ENCODE measurements at places on chromosomes 5 and 9. TPM values are rescaled to one million over a fixed set of nuclear protein-coding genes. Genes with fewer than 3 reads are reported as not detected.

The MRPS30 gene
- 71.7 TPM for total RNA-seq

GRCh38 chr9:4228606-4229005 is 71.3 kb downstream of the GLIS3 start:
- no peak for DNase-seq

- DNase-seq = no peak
These were observed 47.9 kb upstream of the ZBTB43 start for GRCh38 chr9:126756876-126757415.

GRCh38 chr5:63401436-63402046 is 560.7 kb downstream of the HTR1A start:
- peak; percentile 53 for DNase-seq

GRCh38 chr5:123868267-123868666 is 356.3 kb downstream of the CSNK1G3 start:
- no peak for DNase-seq

GRCh38 chr9:138044485-138045383 is 167.2 kb downstream of the CACNA1B start:
- no peak for DNase-seq

GRCh38 chr5:158484150-158484549 is 615.6 kb downstream of the EBF1 start:
- no peak for DNase-seq

DNA sequence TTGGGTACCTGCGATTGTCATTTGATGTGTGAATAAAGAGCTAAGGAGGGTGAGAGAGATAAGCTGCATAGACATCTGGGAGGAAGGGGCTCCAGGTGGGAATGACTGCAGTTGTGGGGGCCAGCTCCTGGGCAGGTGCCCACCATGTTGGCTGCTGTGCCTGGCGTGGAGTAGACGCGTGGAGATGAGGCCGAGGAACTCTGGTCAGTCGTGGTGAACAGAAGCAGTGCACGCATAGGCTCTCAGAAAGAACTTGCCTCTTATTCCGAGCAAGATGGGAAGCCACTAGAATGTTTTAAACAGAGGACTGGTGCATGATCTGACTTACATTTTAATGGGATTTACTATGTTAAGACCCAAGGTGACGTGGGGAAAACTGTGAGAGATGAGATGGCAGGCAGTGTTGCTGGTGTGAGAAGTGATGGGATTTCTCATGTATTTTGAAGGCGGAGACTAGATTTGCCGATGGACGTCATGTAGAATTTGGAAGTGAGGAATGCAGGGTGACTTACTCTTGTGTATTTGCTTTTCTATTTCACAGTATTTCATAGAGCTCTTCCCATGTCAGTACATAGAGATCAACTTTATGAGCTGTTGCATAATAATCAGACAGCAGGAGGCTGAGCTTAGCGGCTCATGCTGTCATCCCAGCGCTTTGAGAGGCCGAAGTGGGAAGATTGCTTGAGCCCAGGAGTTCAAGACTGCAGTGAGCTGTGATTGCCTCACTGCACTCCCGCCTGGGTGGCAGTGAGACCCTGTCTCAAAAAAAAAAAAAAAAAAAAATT is 71.1 kb downstream of the EHMT1 start:
- no peak for DNase-seq

DNA sequence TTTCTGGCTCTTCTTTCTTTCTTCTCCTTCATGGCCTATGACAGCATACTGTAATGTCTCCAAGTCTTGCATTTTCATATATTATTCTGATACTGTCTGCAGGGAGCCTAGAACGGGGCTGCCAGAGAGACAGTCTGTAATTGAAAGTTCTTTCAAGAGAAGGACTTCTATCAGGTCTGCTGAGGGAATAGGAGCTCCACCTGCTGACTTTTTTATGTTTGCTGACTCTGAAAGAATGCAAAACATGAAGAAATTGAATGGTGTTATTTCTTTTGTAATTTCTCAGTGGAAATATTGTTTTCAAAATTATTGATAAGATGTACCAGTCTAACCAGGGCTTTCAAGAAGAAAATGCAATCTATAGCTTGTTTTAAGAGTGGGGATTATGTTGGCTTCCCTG is 121.9 kb upstream of the RFX3 start:
- no peak for DNase-seq

DNA sequence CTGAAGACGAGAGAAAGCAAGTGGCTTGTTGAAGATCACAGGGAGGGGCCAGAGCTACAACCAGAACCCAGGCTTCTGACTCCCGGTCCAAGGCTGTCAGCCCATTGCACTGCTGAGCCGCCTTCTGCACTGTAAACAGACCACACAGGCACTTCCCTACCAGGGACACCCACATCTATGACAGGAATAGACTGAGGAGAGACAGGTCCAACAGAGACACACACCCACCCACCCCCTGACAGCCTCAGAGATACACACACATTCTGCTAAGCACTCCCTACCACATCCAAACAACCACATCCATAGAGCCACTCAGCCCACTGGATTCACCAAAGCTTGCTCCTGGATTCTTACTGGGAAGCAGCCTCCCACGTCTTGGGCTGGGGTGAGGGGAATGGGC is 23.0 kb upstream of the MYORG start:
- no peak for DNase-seq
